ENCODE measurements at places on chromosomes 6 and 20.

DNA sequence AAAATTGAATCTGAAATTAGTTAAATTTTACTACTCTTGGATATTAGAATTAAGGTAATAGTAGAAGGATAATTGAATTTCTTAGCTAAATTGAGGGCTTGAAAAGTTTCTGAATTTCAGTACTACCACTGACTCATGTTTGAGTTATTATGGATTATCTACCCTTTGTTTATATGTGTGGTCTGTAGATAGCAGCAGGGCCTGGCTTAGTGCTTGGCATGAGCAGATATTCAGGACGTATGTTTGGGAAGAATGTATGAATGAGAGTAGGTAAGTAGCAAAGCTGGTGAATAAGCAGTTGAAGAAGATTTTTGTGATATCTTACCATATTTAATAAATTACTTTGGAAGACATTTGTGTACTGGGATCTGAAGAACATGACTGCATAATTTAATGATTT is 152.7 kb downstream of the MACROD2 start:
- no peak for DNase-seq

GRCh38 chr6:83432636-83433035 is 1.8 kb upstream of the ME1 start:
- DNase-seq, result no peak

GRCh38 chr6:1311400-1312202 is at the start of gene FOXQ1:
FOXQ1 (plus strand) TSS chr6:1312098; CDS start chr6:1312705, 607 bp downstream.
- peak; percentile 24 for DNase-seq

DNA sequence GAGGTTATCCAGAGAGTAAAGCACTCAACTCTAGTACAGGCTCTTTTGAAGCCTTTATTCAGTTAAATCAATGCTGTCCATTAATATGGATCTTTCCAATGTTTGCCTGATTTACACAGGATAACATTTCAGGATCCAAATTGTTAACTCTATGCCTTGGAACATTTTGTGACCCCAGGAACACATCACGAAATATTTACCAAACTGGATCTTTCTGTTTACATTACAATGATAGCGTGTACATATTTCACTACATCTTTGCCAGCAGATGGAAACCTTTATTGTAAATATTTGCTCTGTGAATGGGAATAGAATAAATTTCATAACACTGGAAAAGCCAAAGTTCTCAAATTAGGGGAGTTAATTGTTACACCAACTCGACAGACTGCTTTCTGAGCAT is 23.5 kb downstream of the BPIFA2 start:
- DNase-seq, result no peak

- no peak for DNase-seq
Observed at GRCh38 chr6:6470123-6470522, 118.4 kb upstream of the LY86 start.

DNA sequence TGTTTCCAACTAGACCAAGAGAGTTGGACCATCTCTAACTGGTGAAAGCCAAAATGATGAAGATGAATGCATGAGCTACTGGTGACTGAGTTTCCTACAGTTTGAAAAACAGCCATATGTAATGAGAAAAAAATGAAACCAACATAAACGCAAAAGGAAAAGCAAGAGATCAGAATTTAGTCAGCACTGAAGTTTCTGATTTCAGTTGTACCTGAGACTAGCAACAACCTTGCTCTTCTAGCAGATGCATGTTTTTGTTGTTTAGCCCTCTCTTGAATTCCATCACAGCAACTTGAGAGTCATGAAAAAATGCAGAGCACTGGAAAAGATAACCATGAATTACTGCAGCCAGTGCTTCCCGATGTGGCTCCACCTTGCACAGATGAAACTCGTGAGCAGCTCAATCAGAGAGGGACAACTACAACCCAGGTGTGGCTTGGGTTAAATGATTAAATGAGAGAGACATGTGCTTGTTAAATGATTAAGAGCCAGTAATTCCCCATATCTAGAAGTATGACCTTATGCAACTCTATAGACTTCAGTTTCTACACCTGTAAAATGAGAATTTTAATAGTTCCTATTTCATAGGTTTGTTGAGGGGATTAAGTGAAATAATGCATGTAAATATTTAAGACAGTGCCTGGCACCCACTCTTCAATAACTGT is 104.8 kb downstream of the ELOVL4 start:
- no peak for DNase-seq

GRCh38 chr20:5482791-5483190 is 166.0 kb upstream of the PROKR2 start:
- no peak for DNase-seq

- no peak for DNase-seq
Observed at GRCh38 chr20:39941245-39941644, 747.8 kb downstream of the MAFB start.

GRCh38 chr20:49674383-49675352 is 39.0 kb downstream of the B4GALT5 start:
- DNase-seq, result no peak

GRCh38 chr20:46520976-46521579 is 7.7 kb upstream of the ZNF334 start:
- peak; percentile 18 for DNase-seq

DNA sequence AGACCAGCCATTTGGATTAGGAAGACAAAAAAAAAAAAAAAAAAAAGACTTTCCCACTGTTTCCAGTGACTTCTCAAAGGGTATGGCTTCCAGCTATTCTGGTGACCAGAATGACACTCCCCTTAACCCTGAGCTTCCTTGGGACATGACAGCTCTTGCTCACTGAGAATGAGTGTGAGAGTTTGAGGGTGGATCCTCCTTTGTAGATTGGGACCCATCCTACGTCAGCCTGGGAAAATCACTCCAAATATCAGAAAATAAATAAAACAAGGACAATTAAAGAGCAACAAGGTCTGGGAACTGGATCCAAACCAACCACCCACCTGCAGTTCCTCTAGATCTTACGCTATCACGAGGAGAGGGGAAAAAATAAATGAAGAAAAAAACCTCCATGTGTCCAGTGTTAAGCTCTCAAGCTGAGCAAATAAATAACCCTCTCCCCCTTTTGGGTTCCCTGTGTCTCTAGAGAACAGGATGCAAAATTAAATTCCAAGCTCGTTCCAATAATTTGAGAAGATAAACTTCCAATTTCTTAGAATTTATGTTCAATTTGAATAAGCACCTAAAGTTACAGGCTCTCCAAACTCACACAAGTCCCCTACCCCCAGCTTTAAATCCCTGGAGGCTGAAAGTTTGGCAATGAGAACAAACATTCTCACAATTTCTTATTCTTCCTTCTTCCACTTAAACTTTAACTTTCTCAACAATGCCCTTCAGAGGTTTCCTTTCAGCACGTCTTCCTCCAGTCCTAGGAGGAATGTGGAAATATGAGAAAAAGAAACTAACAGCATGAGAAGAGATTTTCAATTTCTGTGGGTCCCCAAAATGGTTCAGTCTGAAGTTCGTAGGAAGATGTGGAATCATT is 170.2 kb downstream of the MTFR2 start:
- no peak for DNase-seq

GRCh38 chr6:8066108-8066507 is 1.9 kb upstream of the BLOC1S5 start:
- DNase-seq, result no peak

DNA sequence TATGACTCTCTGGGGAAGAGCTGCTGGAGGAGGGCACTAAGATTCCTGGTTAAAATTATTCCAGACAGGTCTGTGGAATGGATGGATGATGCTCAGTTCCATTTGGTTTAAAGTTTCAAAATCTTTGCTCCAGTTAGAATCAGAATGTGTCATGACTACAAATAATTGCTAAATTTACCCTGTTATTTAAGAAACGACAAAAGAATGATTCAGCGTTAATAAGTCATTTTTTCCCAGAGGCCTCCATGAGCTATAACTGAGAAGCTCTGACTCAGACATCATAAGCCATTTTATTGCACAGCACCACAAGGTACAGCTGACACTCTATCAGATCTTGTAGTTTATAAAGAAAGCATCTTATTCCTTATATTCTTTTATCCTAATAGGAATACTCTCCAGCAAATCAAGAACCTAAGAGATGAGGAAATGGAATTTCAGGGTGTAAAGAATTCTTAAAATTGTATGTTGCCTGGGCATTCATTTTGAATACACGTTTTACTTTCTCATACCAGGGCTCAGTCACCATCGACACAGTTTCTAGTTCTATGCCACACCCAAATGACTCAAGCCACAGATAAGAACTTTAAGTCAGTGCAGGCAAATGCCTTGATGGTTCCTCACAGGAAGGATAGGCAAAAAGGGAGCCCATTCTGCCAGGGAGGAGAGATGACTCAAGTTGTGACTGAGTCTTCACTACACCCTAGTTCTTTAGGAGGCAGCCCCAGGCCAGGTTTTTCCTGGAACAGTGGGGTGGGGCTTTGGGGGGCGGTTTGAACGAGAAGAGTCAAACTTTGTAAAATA is 636.0 kb downstream of the MMUT start:
- no peak for DNase-seq

- DNase-seq, result no peak
Observed at GRCh38 chr6:118571121-118571520, 23.0 kb downstream of the PLN start.

DNA sequence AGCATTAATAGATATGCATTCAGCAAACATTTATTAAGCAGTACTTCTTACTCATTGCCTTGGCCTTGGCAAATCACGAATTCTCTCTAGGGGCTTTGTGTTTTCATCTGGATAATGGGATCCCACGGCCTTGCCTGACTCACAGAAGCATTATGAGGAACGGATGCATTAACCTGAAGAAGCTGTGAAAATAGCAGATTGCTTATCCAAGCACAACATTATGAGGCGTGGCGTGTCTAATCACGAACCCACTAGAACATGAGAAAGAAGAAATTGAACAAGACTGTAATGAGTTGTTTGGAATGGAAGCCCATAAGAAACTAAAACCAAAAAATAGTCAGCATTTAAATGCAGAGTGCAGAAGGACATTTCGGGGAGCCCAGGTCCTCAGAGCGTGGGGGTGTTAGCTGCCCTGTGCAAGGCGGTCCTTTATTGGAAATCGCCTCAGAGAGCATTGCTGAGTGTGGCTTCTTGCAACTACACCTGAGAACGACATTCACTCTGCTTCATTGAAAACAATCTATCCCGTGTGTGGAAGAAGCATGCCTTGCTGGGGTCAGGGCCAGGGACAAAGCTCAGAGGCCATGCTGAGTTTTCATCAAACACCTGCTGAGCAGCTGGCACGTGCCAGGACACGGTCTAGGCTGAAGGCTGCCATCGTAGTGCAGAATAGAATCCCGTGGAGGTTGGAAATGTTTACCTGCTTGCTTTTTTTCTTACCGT is 179.9 kb downstream of the ZDHHC14 start:
- DNase-seq, result no peak

GRCh38 chr20:50758469-50758868 is 27.1 kb downstream of the PARD6B start:
- DNase-seq, result no peak

- DNase-seq, result no peak
Observed at GRCh38 chr20:45893831-45894230, 2.7 kb downstream of the CTSA start.

- DNase-seq, result no peak
Observed at GRCh38 chr6:148404456-148405054, 61.9 kb downstream of the SASH1 start.

GRCh38 chr20:61599061-61599531 is 347.0 kb downstream of the CDH4 start:
- no peak for DNase-seq

- no peak for DNase-seq
Observed at GRCh38 chr6:49543087-49543858, 7.2 kb upstream of the C6orf141 start.

GRCh38 chr6:101845621-101846020 is 452.1 kb downstream of the GRIK2 start:
- no peak for DNase-seq

DNA sequence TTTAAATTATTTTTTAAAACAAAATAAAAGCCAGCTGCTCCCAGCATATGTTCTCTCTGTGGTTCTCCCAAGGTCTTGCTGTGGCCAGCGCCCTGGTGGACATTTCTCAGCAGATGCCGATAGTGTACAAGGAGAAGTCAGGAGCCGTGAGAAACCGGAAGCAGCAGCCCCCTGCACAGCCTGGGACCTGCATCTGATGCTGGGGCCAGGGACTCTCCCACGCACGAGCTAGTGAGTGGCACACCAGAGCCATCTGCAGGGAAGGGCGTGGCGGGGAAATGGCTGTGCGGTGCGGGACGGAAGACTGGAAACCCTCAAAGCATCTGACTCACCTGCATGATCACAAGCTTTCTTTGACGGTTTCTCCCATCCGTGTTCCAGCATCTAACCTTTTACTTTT is 16.5 kb downstream of the GFRA4 start:
- DNase-seq, result no peak

DNA sequence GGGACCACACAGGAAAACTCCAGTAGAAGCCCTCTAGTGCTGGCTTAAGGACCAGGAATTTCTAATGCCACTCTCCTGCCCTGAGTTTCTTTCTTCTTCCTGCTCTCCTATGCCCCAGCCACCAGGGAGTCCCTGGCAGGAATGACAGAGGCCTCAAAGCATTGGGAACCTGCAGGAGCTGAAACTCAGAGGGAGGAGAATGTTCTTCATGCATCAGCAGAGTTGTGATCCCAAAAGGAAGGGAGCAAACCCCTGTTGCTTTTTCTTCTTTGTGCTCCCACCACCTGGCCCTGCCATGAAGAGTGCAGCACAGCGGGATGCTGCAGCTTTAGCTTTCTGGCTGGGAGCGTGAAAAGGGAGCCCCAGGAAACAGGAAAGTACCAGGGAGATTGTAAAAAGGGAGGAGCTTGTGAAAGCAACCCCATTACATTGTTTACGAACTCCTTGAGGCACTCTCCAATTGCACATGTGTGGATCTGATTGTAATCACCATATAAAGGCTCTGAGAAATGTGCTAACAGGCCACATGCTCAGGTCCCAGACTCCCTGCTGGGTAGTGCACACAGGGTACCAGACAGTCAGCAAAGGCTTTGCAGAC is 34.7 kb upstream of the FKBP1A start:
- no peak for DNase-seq

- DNase-seq, result peak; percentile 29
Observed at GRCh38 chr6:108561742-108562502, 1.2 kb downstream of the FOXO3 start.

- DNase-seq, result peak; percentile 82
Observed at GRCh38 chr6:136791296-136792094, 782 bp downstream of the MAP3K5 start.

- no peak for DNase-seq
Observed at GRCh38 chr6:165585060-165585459, 78.0 kb downstream of the PDE10A start.

DNA sequence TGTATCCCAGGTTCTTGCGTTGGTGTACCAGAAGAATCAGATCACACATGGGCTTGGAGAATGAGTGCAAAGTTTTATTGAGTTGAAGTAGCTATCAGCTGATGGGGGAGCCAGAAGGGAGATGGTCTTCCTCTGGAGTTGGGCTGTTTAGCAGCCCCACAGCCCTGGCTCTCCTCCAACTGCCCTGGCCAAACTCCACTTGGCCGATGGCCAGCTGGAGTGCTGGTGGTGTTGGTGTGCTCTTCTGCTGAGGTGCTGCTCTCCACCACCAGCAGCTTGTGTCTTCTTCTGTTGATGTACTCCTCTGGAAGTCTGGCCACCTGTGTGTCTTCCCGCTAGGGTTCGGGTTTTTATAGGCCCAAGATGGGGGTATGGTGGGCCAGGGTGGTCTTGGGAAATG is 172.8 kb downstream of the TINAG start:
- DNase-seq, result no peak

GRCh38 chr6:73203098-73203497 is 22.2 kb downstream of the KHDC1L start:
- no peak for DNase-seq

- DNase-seq, result no peak
Observed at GRCh38 chr6:5333658-5334057, 72.3 kb downstream of the FARS2 start.

GRCh38 chr6:34897130-34897529 is 8.1 kb downstream of the ANKS1A start:
- DNase-seq, result no peak
